Activated CD8-positive, alpha-beta memory T cell treated with anti-CD3 and anti-CD28 coated beads for 4 hours (primary cell): ENCODE measurements at places on chromosomes 7 and 10.

DNA sequence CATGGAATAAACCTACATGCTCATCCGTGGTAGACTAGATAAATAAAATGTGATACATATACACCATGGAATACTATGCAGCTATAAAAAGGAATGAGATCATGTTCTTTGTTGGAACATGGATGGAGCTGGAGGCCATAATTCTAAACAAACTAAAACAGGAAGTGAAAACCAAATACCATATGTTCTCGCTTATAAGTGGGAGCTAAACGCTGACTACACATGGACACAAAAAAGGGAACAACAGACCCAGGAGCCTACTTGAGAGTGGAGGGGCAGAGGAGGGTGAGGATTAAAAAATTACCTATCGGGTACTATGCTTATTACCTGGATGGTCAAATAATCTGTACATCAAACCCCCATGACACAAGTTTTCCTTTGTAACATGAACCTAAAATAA is 68.7 kb upstream of the SEC61G start:
- no peak for DNase-seq

DNA sequence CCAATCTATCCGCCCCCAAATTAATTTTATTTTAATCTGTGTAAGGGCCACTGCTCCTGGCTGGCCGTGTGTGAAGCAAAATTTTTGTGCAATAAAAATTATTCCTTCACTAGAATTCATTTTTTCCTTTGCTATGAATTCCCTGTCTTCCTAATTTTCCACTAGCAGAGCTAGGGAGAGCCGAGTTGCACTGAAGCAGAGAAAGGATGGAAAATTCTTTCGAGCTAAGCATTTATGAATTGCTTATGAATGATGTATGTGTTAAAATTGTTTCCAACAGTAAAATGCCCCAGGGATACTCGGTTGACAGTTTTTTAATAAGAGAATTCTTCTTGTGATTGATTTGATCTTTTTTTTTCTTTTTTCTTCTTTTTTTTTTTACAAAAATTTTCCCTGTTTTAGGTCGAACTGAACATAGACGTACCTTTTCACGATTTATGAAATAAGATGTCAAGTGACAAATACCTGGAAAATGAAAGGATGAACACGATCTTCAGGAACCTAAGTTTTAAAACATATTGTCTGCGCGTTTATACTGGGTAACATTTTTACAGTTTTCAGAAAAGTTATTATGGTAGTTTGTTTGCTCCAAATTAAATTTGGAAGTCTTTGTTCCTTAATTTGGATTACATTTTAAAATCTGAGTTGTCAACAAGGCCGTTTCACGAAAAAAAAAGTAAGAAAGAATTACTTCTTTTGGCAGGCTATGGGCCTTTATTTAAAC is 288.8 kb upstream of the NFE2L3 start:
- DNase-seq, result no peak

GRCh38 chr10:43998021-43998809 is 349.5 kb upstream of the ZNF32 start:
- no peak for DNase-seq

- no peak for DNase-seq
Observed at GRCh38 chr7:98110249-98111022, 3.8 kb downstream of the LMTK2 start.

DNA sequence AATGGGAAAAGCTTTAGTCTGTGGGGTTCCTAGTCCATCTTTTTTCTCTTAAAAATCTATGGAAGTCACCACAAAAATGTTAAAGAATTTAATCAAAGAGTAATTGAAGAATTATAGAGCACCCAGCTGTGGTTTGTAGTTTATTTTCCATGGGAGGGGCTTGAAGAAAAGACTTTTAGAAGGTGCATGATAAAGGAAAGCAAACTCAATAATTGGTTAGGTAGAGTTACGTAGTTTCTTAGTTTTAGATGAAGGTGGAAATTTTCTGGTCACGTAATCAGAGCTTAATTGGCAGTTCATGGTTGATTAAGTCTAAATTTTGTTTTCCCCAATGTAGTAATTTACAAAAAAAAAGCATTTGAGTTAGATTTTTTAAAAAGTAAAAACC is 724 bp downstream of the ZNF107 start:
- no peak for DNase-seq

- DNase-seq, result no peak
Observed at GRCh38 chr10:124221356-124222317, 128.2 kb upstream of the CHST15 start.

DNA sequence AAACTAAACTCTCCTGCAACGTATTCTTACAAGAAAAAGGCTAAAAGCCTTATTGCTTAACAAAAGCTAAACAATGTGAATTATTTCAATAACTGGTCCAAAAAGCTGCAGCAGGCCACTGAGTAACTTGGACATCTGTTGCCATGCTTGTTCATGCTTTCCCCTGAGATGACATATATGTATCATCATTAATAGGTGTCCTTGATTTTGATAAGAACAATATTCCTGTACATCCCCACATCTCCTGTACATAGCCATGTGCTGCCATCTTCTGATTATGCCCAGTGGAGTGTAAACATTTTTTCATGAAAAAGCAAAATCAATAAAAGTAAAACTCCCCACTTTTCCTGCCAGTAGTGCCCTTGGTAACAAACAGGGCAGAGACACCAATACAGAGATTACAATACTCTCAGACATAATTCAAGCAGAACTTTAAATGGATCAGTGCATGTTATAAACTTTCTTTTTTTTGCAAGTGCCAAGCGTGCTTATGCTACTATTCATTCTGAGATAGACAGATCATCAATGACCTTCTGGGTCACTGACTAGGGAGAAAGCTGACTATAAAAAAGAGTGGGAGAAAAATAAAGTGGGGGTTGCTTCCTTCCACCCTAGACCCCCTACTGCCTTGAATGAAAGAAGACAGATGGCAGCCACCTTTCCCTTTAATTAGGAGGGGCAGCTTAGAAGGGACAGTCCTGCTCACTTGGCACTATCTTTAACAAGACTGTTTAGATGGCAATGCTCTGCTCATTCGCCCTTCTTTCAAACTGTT is 205.5 kb upstream of the KLF14 start:
- DNase-seq, result no peak

GRCh38 chr10:78045237-78045636 is 11.6 kb downstream of the RPS24 start:
- no peak for DNase-seq

- DNase-seq, result no peak
Observed at GRCh38 chr10:49798275-49798674, 36.2 kb upstream of the OGDHL start.

- DNase-seq, result no peak
Observed at GRCh38 chr10:110694820-110695538, 50.8 kb downstream of the RBM20 start.

DNA sequence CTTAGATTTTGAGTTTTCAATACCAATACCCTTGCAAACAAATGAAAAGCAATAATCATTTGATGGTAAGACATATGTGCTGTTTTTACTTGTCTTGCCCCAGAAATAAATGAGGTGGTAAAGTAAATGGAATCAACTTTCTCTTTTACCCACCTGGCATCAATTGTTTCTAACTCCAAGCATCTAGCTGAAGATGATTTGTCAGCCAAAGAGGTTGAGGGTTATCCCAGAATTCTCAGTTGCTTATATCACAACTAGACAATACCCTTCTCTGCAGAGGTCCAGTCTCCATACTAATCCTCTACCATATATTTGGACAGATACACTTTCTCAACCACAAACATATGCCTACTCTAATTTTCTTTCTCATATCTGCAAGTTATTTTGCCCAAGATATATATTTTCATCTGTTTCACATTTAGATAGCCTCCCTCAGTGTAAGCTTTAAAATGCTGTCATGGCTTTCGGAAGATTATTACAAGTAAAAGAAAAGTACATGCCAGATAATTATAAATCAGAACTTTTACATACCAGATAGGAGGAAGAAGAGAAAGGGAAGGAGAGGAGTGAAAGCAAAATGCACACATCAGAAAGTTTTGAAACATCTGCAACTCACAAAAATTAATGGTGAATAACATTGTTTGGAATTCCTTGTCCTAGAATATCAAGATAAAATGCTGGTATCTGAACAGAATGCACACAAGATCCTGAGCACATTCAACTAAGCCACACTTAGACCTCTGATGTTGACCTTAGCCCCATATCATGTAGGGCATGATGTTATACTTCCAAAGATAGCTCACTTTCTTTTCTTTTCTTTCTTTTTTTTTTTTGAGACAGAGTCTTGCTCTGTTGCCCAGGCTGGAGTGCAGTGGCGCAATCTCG is 146.6 kb downstream of the REEP3 start:
- DNase-seq, result no peak

DNA sequence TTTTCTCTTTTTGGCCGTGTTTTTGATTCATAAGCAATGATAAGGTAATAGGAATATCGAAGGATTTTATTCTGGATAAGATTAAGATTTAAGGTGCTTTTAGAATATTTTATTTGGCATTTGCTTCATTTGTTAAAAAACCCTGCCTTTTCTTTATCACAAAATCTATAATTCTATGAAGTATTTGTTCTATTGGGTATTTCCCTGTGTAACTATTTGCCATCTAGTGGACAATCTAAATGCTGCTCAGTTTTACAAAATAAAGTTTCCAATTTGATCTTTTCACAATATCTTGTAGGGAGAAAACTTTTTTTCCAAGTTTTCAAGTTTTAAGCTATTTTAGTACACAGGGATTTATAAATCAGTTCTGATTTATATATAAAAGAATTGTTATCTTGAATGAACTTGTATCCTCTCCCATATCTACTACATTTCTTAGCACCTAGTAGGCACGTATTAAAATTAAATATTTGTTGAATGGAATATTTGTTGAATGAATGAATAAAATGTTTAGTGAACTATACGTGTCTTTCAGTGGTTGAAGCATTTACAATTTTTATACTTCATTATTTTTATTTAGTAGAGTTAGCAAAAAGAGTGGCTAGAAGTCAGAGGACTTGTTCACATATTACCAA is 26.5 kb downstream of the ANKRD7 start:
- DNase-seq, result no peak

DNA sequence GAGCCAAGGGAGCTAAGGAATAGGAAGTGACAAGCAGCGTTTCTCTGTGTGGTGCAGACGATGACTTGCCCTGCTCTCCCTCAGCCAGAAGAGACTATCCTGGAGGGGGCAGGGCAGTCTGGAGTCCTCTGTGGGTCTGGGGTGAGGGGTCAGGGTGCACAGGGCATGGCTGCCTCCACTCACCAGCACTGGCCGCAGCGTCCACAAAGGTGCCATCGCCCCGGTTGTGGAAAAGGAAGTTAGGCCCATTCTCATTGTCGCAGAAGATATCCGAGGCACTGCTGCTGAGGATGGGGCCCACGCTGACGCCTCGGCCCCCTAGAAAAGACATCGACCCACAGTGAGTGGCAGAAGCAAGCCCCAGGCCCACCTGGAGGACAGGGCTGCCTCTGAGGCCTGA is 58.2 kb downstream of the GOLGA7B start:
- DNase-seq, result no peak

- no peak for DNase-seq
Observed at GRCh38 chr7:56009695-56010094, 41.5 kb downstream of the PSPH start.

GRCh38 chr7:66344166-66344565 is 139.0 kb downstream of the TPST1 start:
- no peak for DNase-seq

DNA sequence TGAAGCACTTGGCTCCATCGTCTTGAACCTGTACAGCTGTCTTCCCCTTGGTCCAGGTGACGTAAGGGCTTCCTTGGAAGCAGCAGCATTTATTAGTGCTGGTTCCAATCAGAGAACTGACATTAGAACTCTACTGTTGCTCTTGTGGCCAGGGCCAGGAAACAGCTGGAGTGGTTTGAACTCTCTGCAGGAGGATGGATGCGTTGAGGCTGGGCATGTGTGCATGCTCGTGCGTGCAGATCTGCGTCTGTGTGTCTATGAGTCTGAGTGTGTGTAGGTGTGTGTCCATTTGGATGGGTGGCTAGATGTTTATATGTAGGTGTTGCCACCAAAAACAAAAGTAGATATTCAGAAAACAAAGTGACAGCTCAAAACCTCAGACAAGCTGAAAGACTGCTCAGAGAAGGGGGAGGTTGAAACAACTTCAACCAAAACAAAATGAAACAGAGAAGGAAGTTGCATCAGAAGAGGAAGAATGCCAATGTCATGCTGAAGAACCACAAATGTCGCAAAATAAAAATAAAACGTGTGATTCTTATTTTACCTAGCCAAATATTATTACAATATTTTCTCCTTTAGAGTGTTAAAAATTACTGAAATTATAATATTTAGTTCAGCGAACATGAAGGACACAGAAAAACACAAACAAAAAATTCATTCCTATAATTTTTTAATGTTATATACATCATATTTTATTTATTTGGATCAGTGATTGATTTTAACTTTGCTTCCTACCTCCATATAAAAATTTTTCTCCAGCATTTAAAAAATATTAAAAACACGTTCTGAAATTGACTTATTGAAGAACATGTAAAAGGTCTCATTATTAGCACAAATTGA is 96.1 kb upstream of the MKLN1 start:
- peak; percentile 24 for DNase-seq

DNA sequence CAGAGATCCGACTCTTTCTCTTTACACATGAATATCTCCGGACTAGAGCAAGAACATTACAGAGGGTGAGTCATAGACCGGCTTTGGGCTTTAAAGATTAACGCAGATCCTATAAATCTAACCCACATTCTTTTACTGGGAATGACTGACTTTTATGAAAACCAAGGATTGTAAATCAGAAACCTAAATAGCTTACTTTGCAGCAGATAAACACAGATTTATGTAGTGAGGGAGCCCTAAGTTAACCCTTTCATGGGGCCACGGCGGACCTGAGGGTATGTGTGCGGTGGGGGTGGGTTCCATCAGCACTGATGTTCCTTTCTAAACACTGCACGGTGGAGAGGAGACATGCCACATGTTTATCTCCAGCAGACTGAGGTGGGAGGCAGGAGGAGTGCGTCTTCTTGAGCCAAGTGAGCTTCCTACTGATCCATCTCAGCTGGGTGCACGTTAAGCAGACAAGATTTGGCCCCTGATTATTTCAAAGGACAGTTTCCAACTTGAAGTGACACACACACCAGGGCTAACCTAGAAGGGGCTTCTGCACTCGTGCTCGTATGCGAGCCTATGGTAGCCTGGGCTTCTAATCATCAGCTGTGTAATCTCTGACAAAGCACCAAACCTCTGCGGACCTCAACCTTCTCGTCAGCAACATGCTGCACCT is 127.6 kb downstream of the WDR11 start:
- no peak for DNase-seq

DNA sequence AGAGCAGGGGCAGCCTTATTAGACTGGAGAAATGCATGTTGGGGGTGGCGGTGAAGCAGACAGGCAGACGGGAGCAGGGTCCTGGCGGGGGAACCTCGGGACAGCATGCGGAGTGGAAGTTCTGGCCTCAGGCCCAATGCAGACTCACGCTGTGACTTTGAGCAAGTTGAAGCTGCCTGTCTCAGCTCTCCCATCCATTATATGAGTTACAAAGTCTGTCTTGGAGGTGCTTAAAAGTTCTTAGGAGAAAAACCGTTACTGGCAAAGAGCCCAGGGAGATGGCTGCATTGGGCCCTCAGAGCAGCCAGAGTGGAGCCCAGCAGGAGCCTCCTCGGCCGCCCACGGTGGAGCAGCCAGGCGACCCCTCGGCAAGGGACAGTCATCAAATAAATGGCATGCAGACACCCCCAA is 509.5 kb downstream of the PLXNA4 start:
- no peak for DNase-seq
